ENCODE measurements at places on chromosomes 6 and 20.

DNA sequence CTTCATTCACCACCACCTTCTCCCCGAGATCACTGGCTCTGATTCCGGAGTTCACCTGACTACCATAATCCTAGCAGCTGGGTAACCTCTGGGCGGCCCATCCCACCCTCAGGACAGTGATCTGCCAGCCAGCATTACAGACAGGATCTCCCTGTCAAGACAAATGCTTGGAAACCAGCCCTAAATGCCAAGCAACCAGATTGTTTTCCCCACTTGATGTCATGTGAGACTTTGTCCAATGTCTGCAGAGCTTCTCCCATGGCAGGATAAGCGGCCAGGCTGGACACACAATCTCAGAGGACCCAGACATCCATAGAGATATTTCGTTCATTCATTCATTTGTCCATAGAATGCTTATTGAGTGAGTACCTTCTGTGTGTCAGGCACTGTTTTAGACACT lies 32.5 kb downstream of the PDYN start:
- DNase-seq = no peak

- no peak for DNase-seq
Measured at GRCh38 chr6:157269261-157269794, 54.0 kb downstream of the TMEM242 start.

DNA sequence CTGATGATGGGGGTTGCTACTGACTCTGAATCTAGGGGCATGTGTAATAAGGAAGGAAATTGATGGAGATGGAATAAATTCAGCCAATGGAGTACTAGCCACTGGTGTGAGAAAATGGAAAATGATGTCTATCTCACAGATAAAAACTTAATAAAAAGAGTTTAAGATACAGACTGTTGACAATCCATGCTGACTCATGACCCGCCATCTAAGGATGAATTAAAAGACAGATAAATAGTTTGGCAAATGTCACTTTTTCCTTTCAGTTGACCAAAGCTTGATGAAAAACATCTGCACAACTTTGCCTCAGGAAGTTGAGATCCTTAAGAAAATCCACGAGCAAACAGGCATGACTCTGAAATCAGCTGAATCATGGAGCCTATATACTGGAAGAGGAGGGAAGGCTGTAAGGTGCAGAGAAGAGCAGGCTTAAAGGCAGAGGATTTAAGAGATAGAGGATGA lies 82.6 kb upstream of the BMP5 start:
- no peak for DNase-seq

DNA sequence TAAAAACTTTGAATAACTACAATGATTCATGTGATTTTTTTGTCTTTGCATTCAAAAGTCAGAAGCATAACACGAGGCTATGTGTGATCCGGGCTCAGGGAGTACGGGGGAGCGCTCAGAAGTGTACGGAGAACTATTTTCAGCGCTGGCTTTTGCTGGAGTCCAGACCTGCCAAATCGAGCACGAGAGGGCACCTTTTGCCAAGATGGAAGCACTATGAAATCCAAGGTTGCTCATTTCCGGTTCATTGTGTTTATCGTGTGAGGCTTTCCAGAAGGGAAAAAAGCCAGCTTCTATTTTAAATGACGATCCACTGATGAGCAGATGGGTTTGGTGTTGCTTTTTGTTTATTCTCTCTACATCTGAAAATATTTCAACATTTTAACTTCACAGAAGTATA lies 11.3 kb downstream of the RAMACL start:
- no peak for DNase-seq

GRCh38 chr20:18672834-18673233 lies 85.0 kb downstream of the DTD1 start:
- DNase-seq = no peak

- DNase-seq = no peak
Measured at GRCh38 chr6:80134065-80134464, 27.6 kb downstream of the BCKDHB start.

DNA sequence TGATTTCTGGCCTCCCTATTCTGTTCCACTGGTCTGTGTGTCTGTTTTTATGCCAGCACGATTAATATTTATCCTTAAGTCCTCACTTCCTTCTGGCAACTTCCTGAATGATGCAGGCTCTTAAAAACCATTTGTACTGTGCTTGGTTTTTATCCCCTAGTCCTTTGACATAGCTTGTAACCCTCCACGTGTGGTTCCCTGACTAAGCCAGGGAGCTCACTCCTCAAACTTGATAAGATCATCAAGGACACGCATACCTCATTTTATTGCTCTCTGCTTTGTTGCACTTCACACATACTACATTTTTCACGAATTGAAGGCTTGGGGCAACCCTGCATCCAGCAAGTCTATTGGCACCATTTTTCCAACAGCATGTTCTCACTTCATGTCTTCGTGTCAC lies 166.4 kb upstream of the UST start:
- peak; percentile 18 for DNase-seq

DNA sequence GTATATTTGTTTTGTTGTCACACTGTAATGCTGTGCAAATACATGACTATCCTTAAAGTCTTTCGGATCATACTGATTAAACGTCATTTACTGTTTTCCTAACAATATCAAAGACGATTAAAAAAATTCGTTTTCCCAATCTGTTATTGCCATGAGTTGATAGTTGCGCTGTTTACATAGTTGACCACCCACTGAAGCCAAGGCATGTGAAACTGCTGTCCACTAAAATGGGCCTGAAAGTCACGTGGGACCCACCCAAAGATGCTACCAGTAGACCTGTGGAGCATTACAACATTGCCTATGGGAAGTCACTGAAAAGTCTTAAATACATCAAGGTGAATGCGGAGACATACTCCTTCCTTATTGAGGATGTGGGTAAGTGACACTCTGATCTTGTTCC lies 28.1 kb downstream of the FNDC1 start:
- DNase-seq = no peak

DNA sequence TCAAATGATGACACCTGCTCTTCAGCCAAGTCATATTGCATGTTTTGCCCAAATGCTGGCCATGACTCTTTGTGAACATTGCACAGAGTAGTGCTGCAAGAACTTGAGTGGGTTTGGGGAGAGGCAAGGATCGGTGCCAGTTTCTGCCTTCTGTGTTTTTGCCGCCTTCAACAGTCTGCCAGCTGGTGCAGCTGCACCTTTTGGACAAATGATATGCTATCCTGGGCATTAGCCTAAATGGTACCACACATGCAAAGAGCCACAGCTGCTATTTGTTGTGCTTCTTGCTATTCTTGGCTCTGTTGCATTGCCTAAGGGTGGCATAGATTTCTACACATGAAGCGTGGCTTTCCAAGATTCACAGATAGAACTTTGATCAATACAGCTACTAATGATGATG lies 189.0 kb upstream of the CCN2 start:
- no peak for DNase-seq

DNA sequence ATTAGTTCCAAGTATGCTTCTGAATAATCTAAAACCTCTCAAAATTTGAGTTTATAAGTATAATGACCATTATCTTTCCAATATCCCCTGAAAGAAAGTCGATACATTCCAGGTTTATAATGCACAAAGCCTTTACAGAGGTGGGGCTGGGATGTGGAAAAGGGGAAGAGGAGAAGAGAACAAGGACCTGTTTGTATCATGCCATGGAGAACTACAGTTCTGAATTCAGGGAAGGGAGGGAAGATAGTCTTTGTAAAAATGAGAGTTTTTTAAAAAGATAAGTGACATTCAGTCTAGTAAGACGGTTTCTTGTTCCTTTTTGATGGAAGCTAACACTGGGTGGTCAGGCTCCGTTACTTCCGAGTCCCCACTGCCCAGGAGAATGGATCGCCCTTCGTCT lies 26.1 kb downstream of the ZBTB2 start:
- no peak for DNase-seq

DNA sequence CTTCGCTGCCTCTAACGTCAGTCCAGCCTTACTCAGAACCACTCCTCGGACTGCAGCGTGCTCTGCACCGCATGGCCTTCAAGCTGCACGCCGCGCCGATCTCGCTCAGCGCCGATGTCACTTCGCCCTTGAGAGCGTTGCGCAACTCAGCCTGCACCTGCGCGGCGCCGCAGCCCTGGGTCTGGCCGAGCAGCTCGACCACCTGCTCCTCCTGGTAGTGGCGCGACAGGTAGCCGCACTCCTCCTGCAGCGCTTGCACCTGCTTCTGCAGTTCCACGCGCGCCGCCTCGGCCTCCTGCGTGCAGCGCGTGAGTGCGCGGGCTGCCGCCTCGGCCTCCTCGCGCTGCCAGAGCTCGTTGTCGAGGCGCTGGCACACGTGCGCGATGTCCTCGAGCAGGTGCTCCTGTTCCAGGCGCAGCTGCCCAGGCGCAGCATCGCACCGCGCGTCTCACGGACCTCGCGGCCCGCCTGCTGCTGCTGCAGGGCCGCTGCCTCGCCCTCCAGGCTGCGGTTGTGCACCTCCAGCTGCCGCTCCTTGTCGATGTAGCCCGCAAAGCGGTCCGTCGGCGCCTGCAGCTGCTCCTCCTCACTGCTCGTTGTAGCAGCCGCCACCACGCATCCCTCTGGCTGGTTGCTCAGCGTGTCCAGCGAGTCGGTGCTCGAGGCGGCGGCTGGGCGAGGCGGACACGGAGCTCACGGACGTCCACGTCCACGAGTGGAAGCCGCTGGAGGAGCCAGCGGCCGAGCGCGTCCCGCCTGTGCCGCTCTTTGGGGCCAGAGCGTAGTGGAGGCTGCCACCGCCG lies 380.6 kb upstream of the CHD6 start:
- DNase-seq = no peak

- no peak for DNase-seq
Measured at GRCh38 chr6:85551264-85551663, 42.4 kb downstream of the SNX14 start.

GRCh38 chr20:50478162-50478990 lies 31.8 kb upstream of the PTPN1 start:
- DNase-seq = peak; percentile 90

GRCh38 chr6:25883536-25883935 lies 9.5 kb upstream of the SLC17A3 start:
- DNase-seq = no peak

DNA sequence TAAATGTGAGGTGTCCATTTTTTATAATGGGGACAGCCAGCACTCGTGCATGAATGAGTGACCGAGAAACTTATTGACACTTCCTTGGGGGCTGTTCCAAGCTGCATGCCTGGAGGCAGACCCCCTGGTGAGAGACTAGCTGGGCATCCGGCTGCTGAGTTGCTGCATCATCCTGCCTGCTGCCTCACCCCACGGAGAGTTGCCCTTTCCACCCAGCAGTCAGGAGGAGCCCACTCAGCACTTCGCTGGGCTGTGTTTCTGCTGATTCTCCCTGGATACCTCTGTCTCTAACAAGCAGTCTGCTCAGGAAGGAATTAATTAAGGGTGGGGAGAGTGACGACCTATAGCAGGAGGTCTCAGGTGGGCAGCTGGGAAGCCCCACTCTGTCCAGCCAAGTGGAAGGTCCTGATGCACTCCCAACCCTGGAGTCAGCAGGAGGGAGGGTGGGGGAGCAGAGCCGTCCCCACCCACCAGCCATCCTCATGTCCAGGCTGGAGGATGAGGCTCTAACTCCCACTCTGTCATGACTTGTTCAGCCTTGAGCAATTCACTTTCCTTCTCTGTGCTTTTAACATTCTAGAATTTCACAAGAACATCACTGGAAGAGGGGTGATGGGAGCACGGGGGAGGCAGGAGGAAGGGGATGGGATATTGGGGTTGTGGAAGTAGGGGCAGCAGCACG lies 177.3 kb downstream of the LRFN2 start:
- no peak for DNase-seq

DNA sequence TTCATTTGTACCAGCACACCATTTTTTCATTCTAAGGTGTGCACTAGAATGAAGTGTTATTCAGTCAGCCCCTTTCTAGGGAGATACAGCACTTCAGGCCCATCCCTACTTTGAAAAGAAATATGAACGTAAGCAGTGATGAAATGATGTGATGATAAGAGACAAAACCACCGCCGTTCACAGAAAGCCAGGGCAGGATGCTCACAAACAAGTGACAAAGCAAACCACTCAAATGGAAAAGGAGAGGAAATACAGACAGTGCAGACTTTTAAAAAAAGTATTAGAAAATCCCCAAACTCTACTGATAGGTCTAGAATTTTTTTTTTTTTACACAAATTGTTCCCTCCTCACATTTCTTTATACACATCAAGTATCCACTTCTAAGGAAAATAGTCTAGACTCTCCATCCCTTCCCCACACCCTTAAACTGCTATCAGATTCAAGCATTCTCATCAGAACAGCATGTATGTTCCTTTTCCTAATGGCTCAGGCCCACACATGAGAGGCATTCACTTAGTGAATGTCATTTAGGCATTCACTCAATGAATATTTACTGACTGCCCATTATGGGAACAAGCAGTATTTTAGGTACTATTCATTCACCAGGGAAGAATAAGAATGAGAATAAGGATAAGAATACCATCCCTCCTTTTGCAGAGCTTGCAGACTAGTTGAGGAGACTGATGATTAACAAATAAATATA lies 243.5 kb downstream of the GMPR start:
- DNase-seq = no peak

- peak; percentile 11 for DNase-seq
Measured at GRCh38 chr6:11774426-11774825, 4.2 kb downstream of the ADTRP start.

GRCh38 chr6:131387562-131388447 lies 185.2 kb upstream of the ARG1 start:
- DNase-seq = no peak

DNA sequence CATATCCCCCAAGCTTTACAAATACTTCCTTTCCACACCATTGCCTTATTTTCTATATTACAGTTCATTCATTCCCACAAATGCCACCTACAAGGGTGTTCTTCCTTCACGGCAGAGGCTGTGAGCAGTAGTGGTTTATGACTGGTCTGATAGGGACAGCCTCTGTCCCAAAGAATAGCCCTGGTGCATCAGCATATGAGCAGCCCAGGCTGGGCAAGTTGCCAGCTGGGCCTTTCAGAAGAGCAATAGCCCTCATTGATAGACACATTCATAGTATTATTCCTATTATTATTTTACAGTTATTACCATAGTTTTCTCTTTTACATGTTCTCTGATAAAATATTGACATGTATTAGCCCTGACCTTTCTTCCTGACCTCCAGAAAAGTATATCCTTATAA lies 149.9 kb downstream of the MMS22L start:
- DNase-seq = no peak

- DNase-seq = no peak
Measured at GRCh38 chr20:11952639-11953038, 34.9 kb downstream of the BTBD3 start.

GRCh38 chr6:16168121-16168520 lies 39.2 kb downstream of the MYLIP start:
- no peak for DNase-seq

- no peak for DNase-seq
Measured at GRCh38 chr6:317060-317447, 24.8 kb downstream of the DUSP22 start.

GRCh38 chr6:135320721-135321621 lies 139.9 kb downstream of the MYB start:
- peak; percentile 79 for DNase-seq

- peak; percentile 33 for DNase-seq
Measured at GRCh38 chr20:51460569-51461265, 81.8 kb downstream of the NFATC2 start.

GRCh38 chr6:21586740-21587178 lies 6.8 kb upstream of the SOX4 start:
- DNase-seq = no peak

DNA sequence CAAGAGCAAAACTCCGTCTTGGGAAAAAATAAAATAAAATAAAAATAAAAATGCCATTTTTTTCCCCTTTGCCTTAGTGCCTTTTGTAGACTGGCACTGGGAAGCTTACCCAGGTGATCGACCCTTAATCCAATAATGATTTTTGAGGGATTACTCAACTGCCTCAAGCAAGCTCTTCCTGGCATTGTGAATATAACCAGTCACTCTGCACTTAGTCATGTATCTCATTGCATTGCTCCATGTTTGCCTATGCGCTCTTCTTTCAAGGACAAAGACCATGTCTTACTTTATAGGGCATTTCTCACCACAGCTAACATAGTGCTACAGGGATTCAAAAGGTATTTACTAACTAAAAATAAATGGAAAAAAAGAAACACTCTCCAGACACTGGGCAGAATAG lies 13.0 kb downstream of the GFOD1 start:
- no peak for DNase-seq
